ENCODE measurements at places on chromosomes 1 and 21. TPM values are rescaled to one million over a fixed set of nuclear protein-coding genes. Genes with fewer than 3 reads are reported as not detected.

DNA sequence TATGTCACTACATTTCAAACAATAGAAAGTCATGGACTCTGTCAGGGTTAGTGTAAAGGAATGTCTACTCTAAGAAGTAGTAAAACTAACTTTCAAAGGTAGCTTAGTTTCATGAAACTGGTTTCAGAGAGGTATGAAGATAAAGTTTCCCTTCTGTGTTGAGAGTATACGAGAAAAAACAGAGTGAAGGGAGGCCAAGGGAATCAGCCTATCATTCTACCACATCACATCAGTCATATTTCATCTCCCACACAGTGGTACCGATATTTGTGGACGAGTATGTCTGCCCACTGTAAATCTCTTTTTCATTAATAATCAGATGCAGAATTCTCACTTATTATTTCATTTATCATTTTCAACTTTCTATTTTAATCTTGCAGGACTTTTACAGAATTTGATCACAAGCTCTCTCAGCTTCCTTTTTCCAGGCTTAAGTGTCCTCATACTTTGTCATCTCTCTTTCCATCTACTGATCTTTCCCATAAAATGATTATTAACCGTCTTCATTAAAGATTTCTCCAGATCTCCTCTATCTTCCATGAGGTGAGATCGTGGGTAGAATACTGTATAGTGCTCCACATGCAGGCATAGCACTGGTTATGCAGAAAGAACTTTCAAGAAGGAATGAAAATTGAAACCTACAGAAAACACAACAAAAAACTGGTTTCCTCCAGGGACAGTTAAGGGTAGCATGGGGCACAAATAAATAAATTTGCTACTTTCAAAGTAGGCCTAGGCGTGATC is 11.5 kb upstream of the IFI16 start:
- no peaks in the 10 kb centered on the region for H3K4me1 ChIP-seq
- H3K27me3 ChIP-seq, result no peaks in the 10 kb centered on the region
- DNase-seq, result no peak
- peak overlapping the region; percentile 96 for H3K27ac ChIP-seq
- peak overlapping the region; percentile 38 for H3K4me3 ChIP-seq

- peaks cover 37% of the 10 kb centered on the region for H3K36me3 ChIP-seq
- H3K4me1 ChIP-seq, result peaks cover 18% of the 10 kb centered on the region
- no peak for DNase-seq
- peak overlapping the region; percentile 98 for H3K27ac ChIP-seq
- no peaks in the 10 kb centered on the region for H3K27me3 ChIP-seq
Measured at GRCh38 chr1:43367026-43367903, 546 bp downstream of the ELOVL1 start.

- no peak for DNase-seq
- no peak overlapping the region for H3K27ac ChIP-seq
- H3K4me1 ChIP-seq, result no peaks in the 10 kb centered on the region
- no peak overlapping the region for H3K4me3 ChIP-seq
Measured at GRCh38 chr1:167898578-167899222, 15.2 kb downstream of the ADCY10 start.

GRCh38 chr1:240794046-240794843 is 182.3 kb upstream of the GREM2 start:
- no peak for DNase-seq
- H3K36me3 ChIP-seq, result no peaks in the 10 kb centered on the region
- no peak overlapping the region for H3K4me3 ChIP-seq
- H3K27me3 ChIP-seq, result no peaks in the 10 kb centered on the region
- H3K27ac ChIP-seq, result no peak overlapping the region

- no peak overlapping the region for H3K27ac ChIP-seq
- H3K27me3 ChIP-seq, result no peaks in the 10 kb centered on the region
- no peaks in the 10 kb centered on the region for H3K36me3 ChIP-seq
Measured at GRCh38 chr1:163970699-163971098, 588.3 kb upstream of the PBX1 start.

- no peaks in the 10 kb centered on the region for H3K27me3 ChIP-seq
- H3K27ac ChIP-seq, result no peak overlapping the region
- DNase-seq, result no peak
- no peaks in the 10 kb centered on the region for H3K4me1 ChIP-seq
Measured at GRCh38 chr1:111497592-111497991, 5.8 kb downstream of the ADORA3 start.

GRCh38 chr1:7515904-7516303 is 255.2 kb upstream of the VAMP3 start:
- no peaks in the 10 kb centered on the region for H3K27me3 ChIP-seq
- DNase-seq, result no peak
- H3K4me3 ChIP-seq, result no peak overlapping the region
- no peaks in the 10 kb centered on the region for H3K36me3 ChIP-seq
- H3K27ac ChIP-seq, result no peak overlapping the region

Gene RXFP4
- total RNA-seq, result not detected

GRCh38 chr1:184188037-184188436 is 136.5 kb downstream of the TSEN15 start:
- H3K36me3 ChIP-seq, result no peaks in the 10 kb centered on the region
- no peaks in the 10 kb centered on the region for H3K4me1 ChIP-seq
- H3K27ac ChIP-seq, result no peak overlapping the region
- no peak overlapping the region for H3K4me3 ChIP-seq
- no peaks in the 10 kb centered on the region for H3K27me3 ChIP-seq

- H3K4me1 ChIP-seq, result no peaks in the 10 kb centered on the region
- H3K36me3 ChIP-seq, result no peaks in the 10 kb centered on the region
- H3K27me3 ChIP-seq, result no peaks in the 10 kb centered on the region
- H3K4me3 ChIP-seq, result no peak overlapping the region
Measured at GRCh38 chr1:7613106-7613850, 157.8 kb upstream of the VAMP3 start.

GRCh38 chr1:195415584-195415983 is 1192.7 kb downstream of the KCNT2 start:
- no peak overlapping the region for H3K27ac ChIP-seq
- no peaks in the 10 kb centered on the region for H3K36me3 ChIP-seq
- H3K27me3 ChIP-seq, result no peaks in the 10 kb centered on the region
- H3K4me1 ChIP-seq, result no peaks in the 10 kb centered on the region
